Stimulated activated CD8-positive, alpha-beta memory T cell treated with anti-CD3 and anti-CD28 coated beads, Interleukin-4, amount 100 ng/mL, for 4 hours (primary cell): ENCODE measurements at places on chromosomes 11 and 22.

- DNase-seq = no peak
Measured at GRCh38 chr22:23670378-23671295, 20.2 kb upstream of the RGL4 start.

DNA sequence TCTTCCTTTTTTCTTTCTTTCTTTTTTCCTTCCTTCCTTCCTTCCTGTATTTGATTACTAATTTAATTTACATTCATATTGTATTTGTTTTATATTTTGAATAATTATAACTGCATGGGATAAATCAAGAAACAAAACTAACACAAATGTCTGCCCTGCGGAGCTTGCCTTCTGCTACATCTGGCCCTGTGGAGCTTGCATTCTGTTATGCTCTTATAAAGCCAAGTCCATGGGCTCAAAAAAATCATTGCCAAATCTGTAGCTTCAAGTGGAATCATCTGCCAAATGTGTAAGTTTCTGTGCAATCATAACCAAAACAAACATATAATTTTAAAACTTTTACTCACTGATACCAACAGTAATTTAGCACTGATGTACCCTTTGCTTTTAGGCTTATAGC, 8.0 kb upstream of the OR52J3 start:
- no peak for DNase-seq

GRCh38 chr11:115488945-115489344, 15.3 kb downstream of the CADM1 start:
- DNase-seq = no peak

DNA sequence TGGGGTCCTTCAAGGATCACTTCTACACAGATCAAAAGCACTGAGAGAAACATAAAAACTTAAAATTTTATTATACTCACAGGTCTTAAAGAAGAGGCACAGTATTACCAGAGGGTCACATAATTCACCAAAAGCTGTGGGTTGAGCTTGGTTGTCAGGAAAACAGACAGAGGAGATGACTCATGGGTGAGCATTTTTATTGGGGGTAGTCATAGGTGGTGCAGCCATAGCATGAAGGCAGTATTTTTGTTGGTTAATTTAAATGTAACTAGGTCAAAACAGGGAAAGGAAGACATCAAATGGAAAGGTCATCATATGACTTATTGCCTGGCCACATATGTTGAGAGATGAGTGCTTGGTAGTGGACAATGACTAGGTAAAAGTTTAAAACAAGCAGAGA, 24.2 kb downstream of the OR5B17 start:
- DNase-seq = no peak

GRCh38 chr22:28810821-28811491, 10.6 kb upstream of the XBP1 start:
- no peak for DNase-seq
